ENCODE measurements at places on chromosomes 2 and 18. TPM values are rescaled to one million over a fixed set of nuclear protein-coding genes. Genes with fewer than 3 reads are reported as not detected.

Gene CDH2
- 0.27 TPM for total RNA-seq

DNA sequence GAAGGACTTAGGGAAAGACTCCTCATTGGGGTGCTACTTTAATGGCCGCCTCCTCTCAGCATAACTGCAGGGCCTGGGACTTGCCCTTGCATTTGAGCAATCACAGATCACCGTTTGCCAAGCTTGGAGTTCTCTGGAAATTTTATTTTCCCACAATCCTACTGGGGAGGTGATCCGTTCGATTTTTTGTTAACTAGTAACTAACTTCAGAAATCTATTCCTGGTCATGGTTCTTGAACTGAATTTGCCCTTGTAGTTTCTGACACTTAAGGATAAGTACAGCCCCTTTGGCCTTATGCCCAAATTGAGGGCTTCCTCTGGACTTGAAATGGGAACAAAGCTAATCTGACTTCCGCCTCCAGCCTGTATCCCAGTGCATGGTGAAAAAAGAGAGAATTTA is 60.5 kb upstream of the ST3GAL5 start:
- no peak overlapping the region for H3K27ac ChIP-seq
- no peak for DNase-seq
- no peaks in the 10 kb centered on the region for H3K4me1 ChIP-seq
- H3K36me3 ChIP-seq, result no peaks in the 10 kb centered on the region
- H3K27me3 ChIP-seq, result no peaks in the 10 kb centered on the region
- H3K4me3 ChIP-seq, result no peak overlapping the region

- DNase-seq, result no peak
- H3K4me3 ChIP-seq, result no peak overlapping the region
- H3K36me3 ChIP-seq, result no peaks in the 10 kb centered on the region
- no peaks in the 10 kb centered on the region for H3K4me1 ChIP-seq
- no peaks in the 10 kb centered on the region for H3K27me3 ChIP-seq
Measured at GRCh38 chr2:69979902-69980807, 18.7 kb upstream of the ASPRV1 start.

Gene CD28
- 224 TPM for total RNA-seq

Gene GPR35
- 8.4 TPM for total RNA-seq

DNA sequence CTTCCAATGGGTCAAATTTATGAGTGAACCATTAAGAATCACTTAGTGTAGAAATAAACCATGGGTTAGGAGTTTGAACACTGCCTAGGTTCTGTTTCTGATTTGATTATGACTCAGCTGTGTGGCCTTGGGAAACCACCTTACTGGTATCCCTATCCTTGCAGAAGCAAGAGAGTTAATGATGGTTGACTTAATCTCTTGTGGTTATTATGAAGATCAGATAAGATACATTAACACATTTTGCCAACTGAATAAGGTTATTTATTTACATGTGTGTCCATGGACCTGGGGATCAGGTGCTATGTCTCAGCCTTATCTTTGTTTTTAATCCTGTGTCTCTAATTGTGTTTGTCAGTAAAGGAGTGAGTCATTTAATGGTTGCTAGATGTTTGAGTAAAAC is 5.4 kb upstream of the KCNJ13 start:
- no peak overlapping the region for H3K4me3 ChIP-seq
- no peak overlapping the region for H3K27ac ChIP-seq
- H3K4me1 ChIP-seq, result no peaks in the 10 kb centered on the region

DNA sequence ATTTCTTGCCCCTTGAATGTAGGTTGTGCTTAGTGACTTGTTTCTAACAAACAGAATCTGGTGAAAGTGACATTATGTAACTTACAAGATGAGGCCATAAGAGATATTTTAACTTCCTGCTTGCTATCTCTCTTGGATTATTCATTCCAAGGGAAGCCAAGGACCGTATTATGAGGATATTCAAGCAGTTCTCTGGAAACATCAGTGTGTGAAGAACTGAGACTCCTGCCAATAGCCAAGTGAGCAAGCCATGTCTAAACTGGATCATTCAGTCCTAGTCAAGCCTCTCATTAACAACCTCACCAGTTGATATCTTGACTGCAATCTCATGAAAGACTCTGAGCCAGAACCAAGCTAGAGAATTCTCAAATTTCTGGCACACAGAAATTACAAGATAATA is 765.1 kb upstream of the SLC8A1 start:
- no peaks in the 10 kb centered on the region for H3K4me1 ChIP-seq
- no peaks in the 10 kb centered on the region for H3K27me3 ChIP-seq
- H3K36me3 ChIP-seq, result no peaks in the 10 kb centered on the region
- no peak for DNase-seq
- no peak overlapping the region for H3K27ac ChIP-seq

GRCh38 chr2:70855667-70856066 is 20.1 kb upstream of the CD207 start:
- H3K4me3 ChIP-seq, result no peak overlapping the region
- DNase-seq, result no peak
- H3K36me3 ChIP-seq, result no peaks in the 10 kb centered on the region
- H3K4me1 ChIP-seq, result no peaks in the 10 kb centered on the region
- no peak overlapping the region for H3K27ac ChIP-seq

Gene RBKS
- 1.7 TPM for total RNA-seq

DNA sequence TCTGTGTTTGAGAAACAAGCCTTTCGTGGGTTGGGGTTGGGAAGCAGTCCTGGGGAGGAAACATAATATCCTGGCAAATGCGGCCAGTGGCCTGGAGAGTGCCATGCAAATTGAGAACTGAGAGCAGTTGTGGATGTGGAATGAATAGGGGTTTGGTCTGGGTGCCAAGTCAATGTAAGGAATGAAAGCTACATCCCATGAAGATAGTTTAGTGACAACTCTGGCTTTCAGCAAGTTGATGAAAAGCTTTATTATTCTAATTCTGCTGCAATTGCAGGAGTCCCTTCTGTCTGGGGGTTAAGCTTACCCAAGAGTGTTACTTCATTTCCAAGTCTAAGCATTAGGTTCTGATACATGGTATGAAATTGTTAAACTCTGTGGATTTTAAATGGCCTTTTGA is 771.6 kb downstream of the DPP10 start:
- H3K36me3 ChIP-seq, result no peaks in the 10 kb centered on the region
- no peaks in the 10 kb centered on the region for H3K27me3 ChIP-seq
- no peak overlapping the region for H3K27ac ChIP-seq
- no peak overlapping the region for H3K4me3 ChIP-seq

DNA sequence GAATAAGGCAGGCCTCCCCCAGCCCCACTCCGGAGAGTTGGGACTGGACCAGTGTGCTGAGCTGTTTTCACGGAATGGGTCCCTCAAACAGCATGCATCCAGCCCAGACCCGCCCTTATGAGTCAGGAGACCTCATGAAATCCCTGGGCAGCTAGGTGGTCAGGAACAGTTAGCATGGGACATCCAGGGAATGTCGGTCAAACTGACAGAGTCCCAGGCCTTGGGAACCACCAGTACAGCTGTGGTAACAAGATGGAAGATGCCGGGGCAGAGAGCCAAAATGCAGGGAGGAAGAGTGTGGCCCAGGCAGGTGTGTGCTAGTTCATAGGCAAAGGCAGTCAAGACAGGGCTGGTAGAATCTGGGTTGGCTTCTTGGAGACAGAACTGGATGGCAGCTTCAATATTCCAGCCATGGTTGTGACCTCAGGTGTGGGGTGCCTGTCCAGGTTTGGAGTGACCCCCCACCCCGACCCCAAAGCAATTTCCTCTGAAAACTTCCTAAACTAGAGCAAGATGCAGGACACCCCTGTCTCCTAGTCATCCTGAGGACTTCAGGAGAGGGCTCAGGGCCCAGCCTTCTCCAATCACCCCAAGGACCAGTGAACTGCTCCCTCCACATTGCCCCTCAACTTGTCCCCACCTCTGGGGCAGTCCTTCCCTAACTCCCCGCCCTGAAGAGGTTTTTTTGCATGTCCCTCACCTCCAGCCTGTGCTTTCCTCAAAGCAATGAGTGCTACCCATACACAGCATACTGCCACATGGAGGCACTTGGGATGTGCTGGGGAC is 46.5 kb downstream of the KCNIP3 start:
- no peaks in the 10 kb centered on the region for H3K36me3 ChIP-seq
- peaks cover 3% of the 10 kb centered on the region for H3K27me3 ChIP-seq
- no peaks in the 10 kb centered on the region for H3K4me1 ChIP-seq
- DNase-seq, result no peak

DNA sequence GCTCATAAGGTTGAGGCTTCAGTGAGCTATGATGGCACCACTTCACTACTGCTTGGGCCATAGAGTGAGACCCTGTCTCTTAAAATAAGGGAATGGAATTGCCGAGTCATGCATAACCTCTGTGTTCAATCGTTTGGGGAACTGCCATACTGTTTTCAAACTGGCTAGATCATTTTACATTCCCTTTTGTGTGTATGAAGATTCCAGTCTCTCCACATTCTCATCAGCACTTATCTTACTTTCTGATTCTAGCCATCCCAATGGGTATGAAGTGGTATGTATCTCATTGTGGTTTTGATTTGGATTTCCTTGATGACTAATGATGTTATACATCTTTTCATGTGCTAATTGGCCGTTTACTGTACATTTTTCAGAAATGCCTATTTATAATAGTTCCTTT is 23.7 kb downstream of the MARCHF7 start:
- H3K4me1 ChIP-seq, result no peaks in the 10 kb centered on the region
- peaks cover 31% of the 10 kb centered on the region for H3K36me3 ChIP-seq
- H3K27ac ChIP-seq, result no peak overlapping the region
- H3K27me3 ChIP-seq, result no peaks in the 10 kb centered on the region

Gene SMYD1
- total RNA-seq, result not detected

GRCh38 chr2:181998041-181998835 is 12.6 kb downstream of the PPP1R1C start:
- no peaks in the 10 kb centered on the region for H3K36me3 ChIP-seq
- no peaks in the 10 kb centered on the region for H3K4me1 ChIP-seq
- DNase-seq, result no peak
- H3K4me3 ChIP-seq, result no peak overlapping the region

Gene TMEFF2
- total RNA-seq, result not detected

Gene HTRA2
- 16.9 TPM for total RNA-seq

Gene VWA3B
- total RNA-seq, result not detected

- H3K4me1 ChIP-seq, result peaks cover 38% of the 10 kb centered on the region
- DNase-seq, result no peak
- H3K27ac ChIP-seq, result peak overlapping the region; percentile 5
- no peaks in the 10 kb centered on the region for H3K27me3 ChIP-seq
Measured at GRCh38 chr2:207135340-207135739, 30.4 kb downstream of the KLF7 start.

- H3K36me3 ChIP-seq, result no peaks in the 10 kb centered on the region
- no peaks in the 10 kb centered on the region for H3K4me1 ChIP-seq
- H3K27ac ChIP-seq, result no peak overlapping the region
- H3K4me3 ChIP-seq, result no peak overlapping the region
Measured at GRCh38 chr2:145290986-145291385, 771.1 kb upstream of the ZEB2 start.

DNA sequence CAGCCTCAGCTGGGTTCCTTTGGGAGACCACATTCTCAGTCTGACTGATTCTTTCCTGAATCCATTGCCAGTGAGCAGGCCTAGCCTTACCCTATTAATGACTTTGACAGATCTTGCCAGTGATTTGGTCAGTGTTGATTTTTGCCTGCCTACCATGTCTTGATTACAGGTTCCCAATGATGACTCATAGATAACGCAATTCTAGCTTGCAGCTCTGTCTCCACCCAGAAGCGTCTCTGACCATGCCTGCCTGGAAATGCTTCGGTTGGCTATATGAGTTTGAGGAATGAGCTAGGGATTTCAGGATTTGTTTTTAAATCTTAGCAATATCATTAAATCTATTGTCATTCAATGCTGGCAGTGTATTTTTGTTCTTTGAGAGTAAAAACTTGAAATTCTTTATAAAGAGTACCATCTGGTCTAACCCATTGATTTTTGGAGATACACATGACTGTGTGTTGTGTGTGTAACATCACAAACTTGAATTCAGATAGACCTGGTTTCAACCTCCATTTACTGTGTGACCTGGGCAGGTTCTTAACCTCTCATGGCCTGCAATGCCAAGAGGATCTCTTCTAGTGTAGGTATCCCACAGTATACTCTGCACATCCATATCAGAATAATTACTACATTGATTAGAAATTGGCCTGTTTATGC is 57.0 kb downstream of the CCDC150 start:
- no peak overlapping the region for H3K4me3 ChIP-seq
- H3K36me3 ChIP-seq, result no peaks in the 10 kb centered on the region
- no peak overlapping the region for H3K27ac ChIP-seq
- no peaks in the 10 kb centered on the region for H3K27me3 ChIP-seq
- no peak for DNase-seq

GRCh38 chr2:134558208-134558830 is 160.5 kb downstream of the TMEM163 start:
- H3K4me1 ChIP-seq, result no peaks in the 10 kb centered on the region
- H3K27ac ChIP-seq, result no peak overlapping the region
- H3K4me3 ChIP-seq, result no peak overlapping the region
- H3K36me3 ChIP-seq, result no peaks in the 10 kb centered on the region

Data from naive thymus-derived CD4-positive, alpha-beta T cell (primary cell).